Osteocyte (in vitro differentiated cells): ENCODE measurements at places on chromosomes 1 and 21. TPM values are rescaled to one million over a fixed set of nuclear protein-coding genes. Genes with fewer than 3 reads are reported as not detected.

DNA sequence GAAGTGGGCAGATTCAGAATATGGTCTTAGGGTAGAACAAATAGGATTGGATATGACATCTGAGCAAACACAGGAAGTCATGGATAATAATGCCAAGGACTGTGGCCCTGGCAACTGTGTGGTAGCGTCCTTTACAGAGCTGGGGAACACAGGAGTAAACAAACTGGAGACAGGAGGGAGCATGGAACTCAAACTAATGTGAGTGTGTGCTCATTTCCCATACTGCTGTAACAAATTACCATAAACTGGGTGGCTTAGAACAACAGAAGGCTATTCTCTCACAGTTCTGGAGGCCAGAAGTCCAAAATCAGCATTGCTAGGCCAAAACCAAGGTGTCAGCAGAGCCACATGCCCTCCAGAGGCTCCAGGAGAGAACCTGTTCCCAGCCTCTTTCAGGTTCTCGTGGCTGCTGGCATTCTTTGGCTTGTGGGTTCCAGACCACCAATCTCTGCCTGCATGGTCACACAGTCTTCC lies 106.4 kb downstream of the TGFBR3 start:
- H3K4me3 ChIP-seq: no peak overlapping the region
- H3K4me1 ChIP-seq: peaks cover 42% of the 10 kb centered on the region

- H3K27ac ChIP-seq: no peak overlapping the region
- peaks cover 22% of the 10 kb centered on the region for H3K4me1 ChIP-seq
- no peak for DNase-seq
- H3K4me3 ChIP-seq: no peak overlapping the region
- H3K27me3 ChIP-seq: peaks cover 8% of the 10 kb centered on the region
Observed at GRCh38 chr1:22262583-22262982, 119.7 kb upstream of the WNT4 start.

DNA sequence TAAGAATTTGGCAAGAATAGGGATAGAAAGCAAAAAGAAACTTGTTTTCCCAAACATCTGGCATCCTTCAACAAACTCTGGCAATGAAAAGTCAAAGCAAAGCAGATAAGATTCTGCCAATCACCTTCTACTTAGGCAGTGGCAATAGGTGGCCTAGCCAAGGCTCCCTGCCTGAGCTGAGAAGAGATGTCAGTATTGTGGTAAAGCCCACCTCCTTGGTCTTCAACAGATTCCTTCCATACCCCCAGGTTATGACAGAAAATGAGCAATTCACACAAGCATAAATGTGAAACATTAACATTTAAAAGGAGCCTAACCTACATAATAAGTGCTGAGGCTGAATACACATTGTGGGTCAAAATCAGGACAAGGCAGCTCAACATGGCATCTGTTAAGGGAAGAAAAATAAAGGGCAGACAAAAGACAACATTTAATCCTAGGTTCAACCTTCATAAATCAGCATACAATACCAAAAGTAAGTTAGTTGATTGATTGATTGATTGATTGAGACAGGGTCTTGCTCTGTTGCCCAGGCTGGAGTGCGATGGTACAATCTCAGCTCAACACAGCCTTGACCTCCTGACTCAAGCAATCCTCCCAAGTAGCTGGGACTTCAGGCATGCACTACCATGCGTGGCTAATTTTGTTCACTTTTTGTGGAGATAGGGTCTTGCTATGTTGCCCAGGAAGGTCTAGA lies 123.1 kb downstream of the AKT3 start:
- no peak overlapping the region for H3K27ac ChIP-seq
- no peak for DNase-seq

- no peaks in the 10 kb centered on the region for H3K36me3 ChIP-seq
- no peak for DNase-seq
- peaks cover 41% of the 10 kb centered on the region for H3K4me1 ChIP-seq
- H3K27me3 ChIP-seq: no peaks in the 10 kb centered on the region
Observed at GRCh38 chr1:205633421-205633976, 1.7 kb upstream of the ELK4 start.

DNA sequence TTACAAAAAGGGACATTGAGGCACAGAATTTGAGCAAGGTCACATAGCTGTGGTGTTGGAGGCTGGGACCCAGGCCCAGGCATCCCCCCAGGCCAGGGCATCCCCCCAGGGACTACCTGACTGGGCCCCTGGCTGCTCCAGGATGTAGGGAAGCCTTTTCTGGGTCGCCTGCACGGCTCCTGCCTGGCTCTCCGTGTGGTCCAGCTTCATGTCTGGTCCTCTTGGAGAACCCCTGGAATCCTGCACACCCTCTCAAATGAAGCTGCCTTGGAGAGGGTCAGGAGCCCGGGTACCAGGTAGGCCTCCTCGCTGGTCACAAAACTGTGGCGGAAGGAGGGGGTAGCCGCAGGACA lies 919 bp upstream of the CELSR2 start:
- no peak for DNase-seq
- peaks cover 11% of the 10 kb centered on the region for H3K4me1 ChIP-seq
- H3K36me3 ChIP-seq: no peaks in the 10 kb centered on the region
- no peak overlapping the region for H3K27ac ChIP-seq
- H3K4me3 ChIP-seq: no peak overlapping the region

DNA sequence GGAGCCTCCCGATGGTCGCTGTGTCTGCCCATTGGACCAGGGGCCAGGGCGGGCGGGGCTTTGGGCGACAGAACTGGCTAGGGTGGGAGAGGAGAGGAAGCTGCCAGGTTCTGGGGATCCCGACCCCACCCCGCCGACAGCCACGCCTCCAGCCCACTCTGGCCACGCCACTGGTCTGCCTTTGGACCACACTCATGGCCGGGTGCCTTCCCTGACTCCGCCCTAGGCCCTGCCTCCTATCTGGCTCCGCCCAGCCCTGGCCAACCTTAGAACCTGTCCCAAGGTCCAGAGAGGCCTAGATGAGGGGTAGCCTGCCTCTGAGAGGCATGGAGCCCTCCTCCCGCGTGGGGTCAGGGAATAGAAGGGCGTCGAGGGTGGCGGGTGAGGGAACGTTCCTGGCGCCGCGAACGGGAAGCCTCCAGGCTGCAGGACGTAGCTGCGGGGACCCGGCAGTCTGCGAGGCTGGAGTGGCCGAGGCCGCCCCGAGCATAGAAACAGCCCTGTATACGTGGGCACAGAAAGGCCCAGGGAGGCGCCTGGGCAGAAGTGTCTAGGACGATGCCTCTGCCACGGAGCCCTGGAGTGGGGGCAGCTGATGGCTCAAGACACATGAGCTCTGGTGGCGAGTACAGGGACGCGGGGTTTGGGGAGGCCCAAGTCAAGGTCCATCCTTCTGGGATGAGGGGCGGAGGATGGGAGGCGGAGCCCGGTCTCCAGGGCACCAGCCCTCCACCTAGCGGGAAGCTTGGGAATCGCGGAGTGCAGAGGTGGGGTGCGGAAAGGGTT lies 11.5 kb upstream of the COL16A1 start:
- H3K4me3 ChIP-seq: peak overlapping the region; percentile 50
- H3K36me3 ChIP-seq: no peaks in the 10 kb centered on the region
- H3K27me3 ChIP-seq: peaks cover 4% of the 10 kb centered on the region

GRCh38 chr1:110433213-110433612 lies 17.7 kb upstream of the PROK1 start:
- no peak for DNase-seq
- H3K27me3 ChIP-seq: peaks cover 46% of the 10 kb centered on the region
- no peaks in the 10 kb centered on the region for H3K36me3 ChIP-seq
- H3K4me1 ChIP-seq: peaks cover 5% of the 10 kb centered on the region
- no peak overlapping the region for H3K4me3 ChIP-seq

GRCh38 chr1:110460253-110461220 lies 9.6 kb downstream of the PROK1 start:
- H3K36me3 ChIP-seq: no peaks in the 10 kb centered on the region
- H3K27ac ChIP-seq: no peak overlapping the region
- peak; percentile 91 for DNase-seq
- H3K4me1 ChIP-seq: no peaks in the 10 kb centered on the region

DNA sequence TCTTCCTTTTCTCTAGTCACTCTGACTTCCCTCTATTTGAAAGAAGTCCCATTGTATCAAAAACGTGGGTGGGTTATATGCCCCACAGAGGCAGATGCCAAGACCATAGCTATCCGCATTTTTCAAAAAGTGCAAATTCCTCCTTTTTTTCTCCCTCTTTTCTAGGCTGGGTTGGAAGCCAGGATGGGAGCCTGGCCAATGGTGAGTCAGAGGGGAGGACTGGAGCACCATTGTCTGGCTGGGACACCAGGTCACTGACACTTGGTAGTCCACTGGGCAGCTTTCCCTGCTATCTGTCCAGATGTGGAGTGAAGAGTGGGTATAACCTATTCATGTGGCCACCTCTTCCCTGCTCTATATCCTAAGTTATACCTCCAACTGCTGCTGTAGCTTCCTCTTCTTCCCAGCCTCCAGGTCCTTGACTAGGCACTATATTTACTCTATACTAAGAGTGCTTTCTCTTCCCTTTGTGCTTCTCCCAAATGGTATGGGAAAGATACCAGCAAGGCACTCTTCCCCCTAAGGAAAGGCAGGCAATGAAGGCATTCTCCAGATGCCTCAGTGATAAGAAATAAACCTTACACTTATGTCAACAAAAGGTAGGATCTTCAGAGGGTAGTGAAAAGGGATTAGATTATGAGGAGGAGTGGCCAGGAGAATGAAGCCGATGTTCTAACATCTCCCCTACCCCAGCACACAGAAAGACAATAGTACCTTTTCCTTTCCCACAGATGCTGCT lies 12.9 kb downstream of the PI4KB start:
- peaks cover 53% of the 10 kb centered on the region for H3K4me1 ChIP-seq
- DNase-seq: no peak
- H3K27ac ChIP-seq: peak overlapping the region; percentile 79
- H3K27me3 ChIP-seq: no peaks in the 10 kb centered on the region
- H3K36me3 ChIP-seq: peaks cover 42% of the 10 kb centered on the region

- H3K36me3 ChIP-seq: no peaks in the 10 kb centered on the region
- no peak overlapping the region for H3K4me3 ChIP-seq
- H3K27ac ChIP-seq: no peak overlapping the region
- peaks cover 25% of the 10 kb centered on the region for H3K4me1 ChIP-seq
- H3K27me3 ChIP-seq: no peaks in the 10 kb centered on the region
Observed at GRCh38 chr1:244049162-244050013, 1.7 kb upstream of the ZBTB18 start.

- H3K27me3 ChIP-seq: no peaks in the 10 kb centered on the region
- H3K27ac ChIP-seq: no peak overlapping the region
- peak; percentile 83 for DNase-seq
- no peaks in the 10 kb centered on the region for H3K4me1 ChIP-seq
Observed at GRCh38 chr21:44405948-44406872, 49.1 kb upstream of the LRRC3 start.

- H3K27ac ChIP-seq: no peak overlapping the region
- peaks cover 3% of the 10 kb centered on the region for H3K4me1 ChIP-seq
- H3K36me3 ChIP-seq: no peaks in the 10 kb centered on the region
- peaks cover 53% of the 10 kb centered on the region for H3K27me3 ChIP-seq
- H3K4me3 ChIP-seq: no peak overlapping the region
- DNase-seq: no peak
Observed at GRCh38 chr1:206911064-206911663, 10.6 kb downstream of the FCMR start.

DNA sequence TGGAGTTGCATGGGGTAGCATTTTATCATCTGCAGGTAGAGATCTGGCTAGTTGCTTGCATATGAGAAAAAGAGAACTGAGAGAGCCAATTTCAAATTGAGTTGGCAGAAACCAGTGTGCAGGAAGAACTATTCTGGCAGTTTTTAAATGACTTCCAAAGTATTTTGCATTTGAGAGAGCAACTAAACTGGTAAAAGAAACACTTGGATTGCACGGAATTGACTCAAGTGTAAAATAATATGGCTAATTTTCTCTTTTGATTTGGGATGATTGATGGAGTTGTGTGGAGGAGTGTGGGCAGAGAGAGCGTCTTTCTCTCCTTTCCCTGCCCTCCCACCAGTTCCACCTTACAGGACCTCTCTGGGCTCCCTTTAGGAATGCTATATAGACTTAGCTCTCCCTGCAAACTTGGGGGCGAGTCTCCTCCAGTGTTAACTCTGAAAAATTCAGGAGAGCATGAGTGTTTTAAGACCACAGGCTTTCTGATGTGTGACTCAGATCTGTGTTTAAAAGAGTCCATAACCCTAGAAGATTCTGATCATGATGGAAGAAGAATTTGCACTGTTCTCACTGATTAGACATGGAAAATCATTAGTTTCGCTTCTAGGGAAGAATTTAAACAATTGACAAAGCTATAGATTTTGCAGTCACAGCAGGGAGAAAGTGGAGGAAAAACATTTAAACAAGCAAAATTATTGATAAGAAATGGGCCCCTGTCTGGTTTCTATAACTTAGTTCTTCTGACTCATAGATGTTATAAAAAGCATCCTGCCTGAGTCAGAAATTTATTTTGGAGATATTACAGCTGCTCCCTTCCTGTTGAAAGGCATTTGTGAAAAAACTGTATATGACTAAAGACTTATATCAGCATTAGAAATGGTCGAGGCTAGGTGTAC lies 24.9 kb upstream of the CTBS start:
- H3K36me3 ChIP-seq: no peaks in the 10 kb centered on the region
- DNase-seq: no peak
- H3K4me3 ChIP-seq: no peak overlapping the region

GRCh38 chr1:2251786-2252185 lies 23.7 kb downstream of the SKI start:
- H3K27ac ChIP-seq: no peak overlapping the region
- no peaks in the 10 kb centered on the region for H3K27me3 ChIP-seq
- no peak overlapping the region for H3K4me3 ChIP-seq
- peaks cover 37% of the 10 kb centered on the region for H3K4me1 ChIP-seq
- H3K36me3 ChIP-seq: peaks cover 6% of the 10 kb centered on the region

DNA sequence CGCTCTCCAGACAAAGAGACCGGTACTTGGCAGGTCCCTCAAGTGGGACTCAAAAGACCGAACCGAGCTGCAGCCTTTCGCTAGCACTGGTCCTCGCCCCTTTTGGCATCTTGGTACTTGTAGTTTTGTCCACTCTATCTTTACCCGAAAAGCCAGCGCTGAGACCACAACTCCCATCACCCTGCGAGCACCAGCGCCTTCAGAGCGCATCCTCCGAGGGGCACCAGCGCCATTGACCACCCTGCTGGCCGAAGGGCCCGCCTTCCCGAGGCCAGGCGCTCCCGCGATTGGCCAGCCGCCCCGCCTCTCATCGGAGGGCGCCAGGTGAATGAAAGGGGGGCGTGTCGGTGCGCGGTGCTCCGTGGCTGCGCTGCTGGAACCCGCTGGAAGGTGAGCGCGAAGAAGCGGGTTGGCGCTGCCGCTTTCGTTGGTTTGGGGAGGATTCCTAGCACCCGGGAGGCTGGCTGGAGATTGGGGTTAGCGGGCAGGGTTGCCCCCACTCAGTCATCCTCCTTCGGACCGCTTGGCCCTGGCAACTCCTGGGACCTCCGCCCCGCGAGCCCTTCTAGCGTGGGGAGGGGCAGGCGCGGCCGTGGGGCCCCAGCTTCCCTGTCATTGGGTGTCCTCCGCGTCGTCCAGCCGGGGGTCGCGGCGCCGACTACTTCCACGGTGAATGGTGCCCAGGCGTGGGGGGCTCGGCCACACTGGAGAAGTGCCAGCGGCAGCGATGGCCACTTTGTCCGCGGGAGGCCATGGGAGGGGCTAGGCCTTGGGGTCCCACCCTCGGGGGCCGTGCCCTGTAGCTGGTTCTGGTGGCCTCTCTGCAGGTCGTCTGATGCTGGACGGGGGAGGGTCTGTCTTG lies at the start of gene ZBTB8B:
Gene ZBTB8B (plus strand): TSS at position 357 of the 862 bp plus-strand sequence. CDS start 5,553 bp downstream, outside the sequence.
- peaks cover 13% of the 10 kb centered on the region for H3K4me1 ChIP-seq
- peaks cover 1% of the 10 kb centered on the region for H3K36me3 ChIP-seq
- peak; percentile 96 for DNase-seq
- no peak within 1 kb of the TSS for H3K27ac ChIP-seq
- H3K4me3 ChIP-seq: peak within 1 kb of the TSS; percentile 91

TLCD4 gene
- total RNA-seq: 0.43 and 0.57 TPM in 2 replicates

KAZN gene
- total RNA-seq: 43.3 and 47.1 TPM in 2 replicates

SLC2A1 gene
- 200 and 236 TPM in 2 replicates for total RNA-seq

KRTAP7-1 gene
- not detected in 2 replicates for total RNA-seq
